Right lobe of liver (tissue), 6 donors: ENCODE measurements at places on chromosomes 2 and 18.

DNA sequence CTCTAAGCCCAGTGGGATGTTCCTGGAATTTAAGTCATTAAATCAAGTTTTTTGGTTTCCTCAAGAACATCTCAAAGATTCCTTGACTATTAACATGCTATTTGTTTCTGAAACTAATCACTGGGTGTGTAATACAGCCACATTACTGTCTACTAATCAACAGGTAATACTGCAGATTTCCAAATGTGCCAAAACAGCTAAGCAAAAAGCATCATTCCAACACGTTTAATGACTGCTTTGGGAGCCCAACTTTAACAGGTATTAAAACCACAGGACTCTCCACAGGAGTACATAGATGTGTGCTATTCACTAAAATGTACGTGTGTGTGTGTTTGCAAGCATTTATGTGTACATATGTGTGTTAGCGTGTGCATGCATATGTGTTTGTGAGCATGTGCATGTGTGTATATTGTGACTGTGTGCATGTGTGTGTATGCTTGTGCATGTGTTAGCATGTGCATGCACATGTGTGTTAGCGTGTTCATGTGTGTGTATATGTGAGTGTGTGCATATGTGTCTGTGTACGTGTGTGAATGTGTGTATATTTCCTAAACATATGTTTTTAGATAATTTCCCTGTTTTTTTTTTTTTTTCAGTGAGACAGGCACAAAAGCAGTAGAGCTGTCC lies 80.7 kb downstream of the BCL11A start:
- H3K4me3 ChIP-seq, result no peak overlapping the region
- no peak for DNase-seq
- no peaks in the 10 kb centered on the region for H3K36me3 ChIP-seq
- H3K27me3 ChIP-seq, result no peaks in the 10 kb centered on the region
- no peaks in the 10 kb centered on the region for H3K4me1 ChIP-seq
- no peak overlapping the region for H3K27ac ChIP-seq

- peak overlapping the region; percentile 50 for H3K27ac ChIP-seq
- no peaks in the 10 kb centered on the region for H3K4me1 ChIP-seq
- no peaks in the 10 kb centered on the region for H3K27me3 ChIP-seq
- H3K36me3 ChIP-seq, result no peaks in the 10 kb centered on the region
- peak; percentile 58 for DNase-seq
Observed at GRCh38 chr2:205806143-205806905, 124.0 kb downstream of the NRP2 start.

DNA sequence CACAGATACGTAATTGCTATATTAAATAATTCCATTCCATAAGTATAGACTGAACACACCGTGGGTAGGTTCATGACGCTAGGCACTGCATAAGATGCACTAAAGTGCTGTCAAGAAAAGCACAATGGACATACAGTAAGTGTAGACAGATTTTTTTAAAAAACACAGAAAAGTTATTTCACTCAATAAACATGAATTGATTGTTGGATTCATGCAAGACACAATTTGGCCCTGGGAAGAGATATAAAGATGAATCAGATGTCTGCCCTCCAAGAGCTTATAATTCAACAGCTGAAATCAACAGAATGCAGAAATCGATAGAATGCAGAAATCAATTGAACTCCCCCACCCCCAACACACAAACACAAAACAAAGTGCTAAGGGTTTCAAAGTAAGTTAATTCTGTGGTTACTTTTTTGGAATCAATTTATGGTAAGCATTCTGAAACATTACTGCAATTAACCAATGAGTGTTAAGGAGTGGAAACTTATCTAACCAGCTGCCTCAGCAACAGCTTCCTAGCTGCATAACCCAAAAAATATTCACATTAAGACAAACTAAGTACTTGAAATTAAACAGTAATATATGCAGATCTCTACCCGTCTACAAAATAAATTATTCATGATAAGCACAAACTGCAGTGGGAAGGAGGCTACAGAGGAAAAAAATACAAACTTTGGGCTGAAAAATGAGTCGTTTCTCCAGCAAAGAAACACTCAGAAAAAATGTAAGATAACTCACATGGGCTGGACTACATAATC lies 1.6 kb downstream of the NBAS start:
- no peak for DNase-seq
- H3K36me3 ChIP-seq, result no peaks in the 10 kb centered on the region
- H3K27ac ChIP-seq, result no peak overlapping the region
- peak overlapping the region; percentile 78 for H3K4me3 ChIP-seq

- no peaks in the 10 kb centered on the region for H3K4me1 ChIP-seq
- H3K4me3 ChIP-seq, result no peak overlapping the region
- no peak overlapping the region for H3K27ac ChIP-seq
- no peaks in the 10 kb centered on the region for H3K27me3 ChIP-seq
- DNase-seq, result no peak
Observed at GRCh38 chr2:230227216-230227615, 1.7 kb downstream of the SP140 start.

DNA sequence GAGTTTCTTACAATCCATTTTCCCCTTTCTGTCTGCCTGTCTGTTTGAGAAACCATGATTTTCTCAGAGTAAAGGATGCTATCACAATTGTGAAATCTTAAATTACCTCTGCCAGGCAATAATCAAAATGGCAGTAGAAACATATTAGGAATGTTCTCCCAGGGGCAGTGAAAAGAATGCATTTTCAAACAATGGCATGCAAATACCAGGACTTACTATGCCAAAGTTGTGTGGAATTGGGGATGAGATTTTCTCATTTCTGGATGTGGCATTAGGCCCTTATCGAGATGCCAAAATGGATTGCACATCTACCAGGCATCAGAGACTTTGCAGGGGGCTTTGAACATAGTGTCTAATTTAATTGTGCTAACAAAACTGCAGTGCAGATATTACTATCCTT lies 821.4 kb downstream of the RNF144A start:
- DNase-seq, result no peak
- H3K27me3 ChIP-seq, result no peaks in the 10 kb centered on the region
- no peaks in the 10 kb centered on the region for H3K4me1 ChIP-seq
- no peak overlapping the region for H3K4me3 ChIP-seq

- H3K4me1 ChIP-seq, result no peaks in the 10 kb centered on the region
- H3K36me3 ChIP-seq, result no peaks in the 10 kb centered on the region
- no peaks in the 10 kb centered on the region for H3K27me3 ChIP-seq
- no peak for DNase-seq
- H3K4me3 ChIP-seq, result no peak overlapping the region
- H3K27ac ChIP-seq, result no peak overlapping the region
Observed at GRCh38 chr18:25229920-25230319, 122.0 kb downstream of the ZNF521 start.

- no peak overlapping the region for H3K4me3 ChIP-seq
- H3K27me3 ChIP-seq, result no peaks in the 10 kb centered on the region
- DNase-seq, result no peak
- H3K4me1 ChIP-seq, result peaks cover 28% of the 10 kb centered on the region
- H3K36me3 ChIP-seq, result no peaks in the 10 kb centered on the region
- H3K27ac ChIP-seq, result no peak overlapping the region
Observed at GRCh38 chr2:15638720-15639119, 47.1 kb downstream of the DDX1 start.

DNA sequence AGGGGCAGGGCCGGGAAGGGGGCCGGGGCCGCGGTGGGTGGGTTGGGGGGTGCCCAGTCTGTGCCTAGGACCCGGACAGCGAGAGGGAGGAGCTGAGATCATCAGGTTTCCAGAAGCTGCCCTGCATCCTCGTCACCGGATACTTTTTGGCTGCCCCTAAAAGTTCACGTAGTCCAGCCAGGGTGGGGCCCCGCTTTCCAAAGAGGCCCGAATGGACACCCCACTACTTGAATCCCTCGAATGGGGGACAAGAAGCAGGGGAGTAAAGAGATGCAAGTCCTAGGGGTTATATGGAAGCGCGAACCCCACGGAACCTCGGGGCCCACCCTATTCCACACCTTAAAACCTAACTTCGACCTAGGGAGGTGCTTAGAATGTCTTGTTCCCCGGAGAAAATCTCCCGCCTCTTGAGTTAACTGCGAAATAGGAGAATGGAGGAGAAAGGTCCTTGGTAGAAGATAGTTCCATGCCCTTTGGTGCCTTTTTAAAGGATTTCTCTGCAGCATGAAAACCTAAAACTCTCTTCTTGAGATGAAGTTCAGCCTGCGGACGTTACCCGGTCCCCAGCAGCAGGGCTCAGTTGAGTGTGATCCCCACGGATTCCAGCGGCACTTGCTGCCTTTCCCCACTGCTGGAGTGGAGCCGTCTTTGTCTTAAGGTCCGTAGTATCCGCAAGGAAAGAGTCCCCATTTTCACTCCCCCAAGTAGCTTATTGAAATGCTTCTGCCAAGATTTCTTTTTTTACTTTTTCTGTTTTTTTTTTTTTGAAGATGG lies 2.1 kb upstream of the RNF152 start:
- no peaks in the 10 kb centered on the region for H3K27me3 ChIP-seq
- H3K4me1 ChIP-seq, result peaks cover 16% of the 10 kb centered on the region
- no peak for DNase-seq
- H3K4me3 ChIP-seq, result peak overlapping the region; percentile 71
- peaks cover 17% of the 10 kb centered on the region for H3K36me3 ChIP-seq

DNA sequence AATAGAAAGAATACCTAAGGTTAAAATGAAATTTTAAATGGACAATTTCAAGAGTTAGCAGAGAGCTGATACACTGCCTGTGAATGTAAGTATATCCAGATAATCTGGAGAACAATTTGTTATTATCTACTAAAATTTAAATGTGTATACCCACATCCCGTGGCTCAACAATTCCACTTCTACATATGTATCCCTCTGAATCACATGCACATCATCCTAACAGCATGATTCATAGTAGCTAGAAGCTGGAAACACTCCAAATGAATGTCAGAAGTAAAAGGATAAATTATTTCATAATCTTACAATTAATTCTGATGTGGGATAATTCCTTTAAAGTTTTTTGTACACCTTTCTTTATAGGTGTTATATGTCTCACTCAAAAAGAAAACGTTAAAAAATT lies 87.9 kb downstream of the CNTNAP5 start:
- no peaks in the 10 kb centered on the region for H3K36me3 ChIP-seq
- H3K4me1 ChIP-seq, result no peaks in the 10 kb centered on the region
- H3K27ac ChIP-seq, result no peak overlapping the region
- no peak for DNase-seq
- no peak overlapping the region for H3K4me3 ChIP-seq
- no peaks in the 10 kb centered on the region for H3K27me3 ChIP-seq

- no peak for DNase-seq
- H3K27ac ChIP-seq, result no peak overlapping the region
- no peaks in the 10 kb centered on the region for H3K4me1 ChIP-seq
- H3K27me3 ChIP-seq, result no peaks in the 10 kb centered on the region
Observed at GRCh38 chr2:197359859-197360258, 49.3 kb upstream of the ANKRD44 start.

DNA sequence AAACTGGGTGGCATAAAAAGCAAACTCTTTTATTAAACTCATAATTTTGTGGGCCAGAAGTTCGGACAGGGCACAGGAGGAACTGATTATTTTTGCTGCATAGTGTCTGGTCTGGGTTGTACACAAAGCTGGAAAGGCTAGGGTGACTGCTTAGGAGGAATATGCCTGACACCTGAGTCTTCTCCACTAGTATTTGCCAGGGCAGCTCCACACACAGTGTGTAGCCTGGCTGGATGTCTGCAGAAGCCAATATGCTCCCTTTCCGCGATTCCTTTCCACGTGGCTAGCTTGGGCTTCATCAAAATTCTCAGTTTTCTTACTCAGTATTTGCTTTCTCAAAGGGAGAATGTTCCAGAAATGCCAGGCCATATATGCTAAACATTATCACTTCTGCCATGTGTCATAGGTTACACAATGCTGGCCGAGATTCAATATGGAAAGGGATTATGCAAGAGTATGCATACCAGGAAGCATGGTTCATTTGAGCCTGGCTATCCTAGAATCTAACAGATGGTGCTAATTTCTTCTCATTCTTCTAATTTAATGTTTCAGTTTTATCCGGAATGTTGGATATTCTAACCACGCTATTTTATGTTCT lies 142.7 kb upstream of the DOK6 start:
- no peak overlapping the region for H3K4me3 ChIP-seq
- no peak overlapping the region for H3K27ac ChIP-seq
- no peaks in the 10 kb centered on the region for H3K36me3 ChIP-seq
- DNase-seq, result no peak
- no peaks in the 10 kb centered on the region for H3K27me3 ChIP-seq
- H3K4me1 ChIP-seq, result no peaks in the 10 kb centered on the region
